Stimulated activated CD4-positive, alpha-beta T cell treated with anti-CD3 and anti-CD28 coated beads, Interleukin-2, amount 100 ng/mL, for 4 hours (primary cell): ENCODE measurements at places on chromosomes 2 and 18.

DNA sequence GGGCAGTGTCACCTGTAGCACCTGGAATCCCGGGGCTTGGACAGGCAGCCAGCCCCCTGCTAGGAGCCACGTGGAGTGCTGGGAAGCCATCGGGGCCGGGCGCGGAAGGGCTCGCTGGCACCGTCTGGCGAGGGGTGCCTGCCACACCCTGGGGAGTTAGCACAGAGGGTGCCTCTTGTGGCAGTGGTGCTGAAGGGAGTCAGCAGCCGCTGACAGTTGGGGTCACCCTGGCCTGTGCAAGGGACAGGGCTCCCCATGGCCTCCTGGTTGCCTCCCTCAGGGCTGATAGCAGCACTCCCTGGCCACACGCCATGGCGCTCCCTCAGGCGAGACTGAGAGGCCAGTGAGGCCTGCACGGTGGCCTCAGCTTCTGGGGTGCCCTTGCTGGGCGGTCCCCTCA is 13.9 kb upstream of the D2HGDH start:
- DNase-seq = no peak

DNA sequence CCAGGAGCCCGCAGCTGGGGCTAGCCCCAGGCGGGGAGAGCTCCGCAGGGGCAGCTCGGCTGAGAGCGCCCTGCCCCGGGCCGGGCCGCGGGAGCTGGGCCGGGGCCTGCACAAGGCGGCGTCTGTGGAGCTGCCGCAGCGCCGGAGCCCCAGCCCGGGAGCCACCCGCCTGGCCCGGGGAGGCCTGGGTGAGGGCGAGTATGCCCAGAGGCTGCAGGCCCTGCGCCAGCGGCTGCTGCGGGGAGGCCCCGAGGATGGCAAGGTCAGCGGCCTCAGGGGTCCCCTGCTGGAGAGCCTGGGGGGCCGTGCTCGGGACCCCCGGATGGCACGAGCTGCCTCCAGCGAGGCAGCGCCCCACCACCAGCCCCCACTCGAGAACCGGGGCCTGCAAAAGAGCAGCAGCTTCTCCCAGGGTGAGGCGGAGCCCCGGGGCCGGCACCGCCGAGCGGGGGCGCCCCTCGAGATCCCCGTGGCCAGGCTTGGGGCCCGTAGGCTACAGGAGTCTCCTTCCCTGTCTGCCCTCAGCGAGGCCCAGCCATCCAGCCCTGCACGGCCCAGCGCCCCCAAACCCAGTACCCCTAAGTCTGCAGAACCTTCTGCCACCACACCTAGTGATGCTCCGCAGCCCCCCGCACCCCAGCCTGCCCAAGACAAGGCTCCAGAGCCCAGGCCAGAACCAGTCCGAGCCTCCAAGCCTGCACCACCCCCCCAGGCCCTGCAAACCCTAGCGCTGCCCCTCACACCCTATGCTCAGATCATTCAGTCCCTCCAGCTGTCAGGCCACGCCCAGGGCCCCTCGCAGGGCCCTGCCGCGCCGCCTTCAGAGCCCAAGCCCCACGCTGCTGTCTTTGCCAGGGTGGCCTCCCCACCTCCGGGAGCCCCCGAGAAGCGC is 15.0 kb upstream of the GMPPA start:
- DNase-seq = no peak

- no peak for DNase-seq
These were observed 231.2 kb upstream of the CYP26B1 start for GRCh38 chr2:72378753-72379348.

DNA sequence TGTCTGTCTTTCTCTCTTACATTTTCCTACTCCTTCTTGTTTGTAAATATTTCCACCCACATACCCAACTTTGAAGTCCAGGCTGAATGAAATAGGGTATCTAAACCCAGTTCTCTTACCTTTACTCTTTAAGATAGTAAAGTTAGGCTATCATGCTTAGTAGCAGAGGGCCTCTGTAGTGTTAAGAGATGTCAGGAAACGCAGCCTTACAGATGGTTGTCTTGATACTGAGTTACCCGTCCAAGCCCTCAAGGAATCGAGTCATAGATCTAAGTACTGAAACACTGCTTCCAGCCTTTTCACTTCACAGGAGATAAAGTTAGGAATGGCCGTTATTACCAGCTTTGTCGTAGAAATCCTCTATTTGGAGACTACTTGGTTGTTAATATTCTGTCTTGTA is 24.3 kb downstream of the MRPS9 start:
- no peak for DNase-seq

GRCh38 chr2:54285451-54285850 is 29.4 kb upstream of the TSPYL6 start:
- DNase-seq = no peak

DNA sequence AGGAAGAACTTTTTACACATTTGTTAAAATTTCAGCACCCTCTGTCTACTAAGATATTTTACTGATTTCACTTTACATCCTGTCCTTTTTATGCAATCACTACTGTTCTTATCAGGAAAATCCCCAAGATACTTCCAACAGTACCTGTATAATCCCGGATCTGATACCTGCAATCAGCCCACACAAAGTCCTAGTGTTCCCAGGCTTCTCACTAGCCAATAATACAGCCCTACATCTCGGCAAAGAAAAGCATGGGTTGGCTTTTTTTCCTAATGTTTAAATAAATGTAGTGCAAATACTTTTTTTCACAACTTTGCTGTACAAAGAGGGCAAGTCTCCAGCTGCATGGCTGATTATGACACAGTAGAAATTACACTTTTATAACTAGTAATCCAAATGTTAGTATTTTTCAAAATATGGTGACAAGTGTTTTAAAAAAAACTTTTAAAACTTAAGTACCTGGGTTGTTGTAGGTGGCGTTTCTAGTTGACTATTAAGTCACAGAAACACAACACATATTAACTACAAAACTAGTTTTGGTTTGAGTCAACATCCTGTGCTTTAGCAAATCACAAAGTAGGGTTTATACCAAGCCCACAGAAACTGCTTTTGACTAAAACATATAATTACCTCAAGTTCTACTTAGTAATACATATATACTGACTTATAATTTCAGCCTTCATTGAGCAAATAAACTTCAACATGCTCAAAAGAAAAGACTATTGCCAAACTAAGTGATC is 19.5 kb downstream of the CNOT11 start:
- DNase-seq = no peak

GRCh38 chr2:234309431-234309830 is 187.4 kb downstream of the ARL4C start:
- DNase-seq = no peak

GRCh38 chr2:49831698-49832367 is 677.5 kb upstream of the FSHR start:
- DNase-seq = no peak

- DNase-seq = no peak
These were observed 60.5 kb downstream of the BMPR2 start for GRCh38 chr2:202436626-202437025.

DNA sequence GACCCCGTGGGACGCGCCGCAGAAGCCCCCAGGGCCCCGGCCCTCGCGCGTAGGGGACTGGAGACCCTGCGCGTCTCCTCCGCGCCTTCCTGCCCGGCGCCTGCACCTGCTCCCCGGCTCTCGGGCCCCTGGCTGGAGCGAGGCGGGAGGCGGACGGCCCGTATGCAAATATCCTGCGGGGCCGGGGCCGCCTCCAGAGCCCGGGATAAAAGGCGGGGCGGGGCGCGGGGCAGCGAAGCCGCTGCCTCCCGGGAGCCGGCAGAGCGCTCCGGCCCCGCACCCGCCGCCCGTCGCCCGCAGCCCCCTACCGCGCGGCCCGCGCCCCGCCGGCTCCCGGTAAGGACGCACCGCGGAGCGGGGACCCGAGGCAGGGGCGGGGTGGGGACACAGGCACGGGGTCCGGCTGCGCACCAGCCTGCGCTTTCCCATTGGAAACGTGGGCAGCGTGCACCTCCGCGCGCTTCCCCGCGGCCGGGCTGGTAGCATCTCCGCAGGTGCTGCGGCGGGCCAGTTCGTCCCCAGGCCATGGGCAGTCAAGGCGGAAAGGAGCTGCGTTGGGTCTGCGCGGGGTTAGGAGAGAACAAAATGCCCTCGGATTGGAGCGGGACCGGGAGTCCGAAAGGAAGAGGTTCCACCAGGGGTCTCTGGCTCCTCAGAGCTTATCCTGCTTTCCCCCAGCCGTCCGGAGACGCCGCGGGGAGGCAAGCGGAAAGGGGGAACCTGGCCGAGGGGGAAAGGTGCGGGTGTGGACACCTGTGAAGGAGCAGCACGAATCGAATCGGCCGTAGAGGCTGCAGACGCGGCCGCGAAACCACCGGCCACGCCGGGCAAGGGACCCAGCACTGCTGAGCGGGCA is at the start of gene ATP6V1C2:
ATP6V1C2 (plus strand) TSS at position 235 of the 856 bp plus-strand sequence. CDS start 1,220 bp downstream, outside the sequence.
- no peak for DNase-seq

DNA sequence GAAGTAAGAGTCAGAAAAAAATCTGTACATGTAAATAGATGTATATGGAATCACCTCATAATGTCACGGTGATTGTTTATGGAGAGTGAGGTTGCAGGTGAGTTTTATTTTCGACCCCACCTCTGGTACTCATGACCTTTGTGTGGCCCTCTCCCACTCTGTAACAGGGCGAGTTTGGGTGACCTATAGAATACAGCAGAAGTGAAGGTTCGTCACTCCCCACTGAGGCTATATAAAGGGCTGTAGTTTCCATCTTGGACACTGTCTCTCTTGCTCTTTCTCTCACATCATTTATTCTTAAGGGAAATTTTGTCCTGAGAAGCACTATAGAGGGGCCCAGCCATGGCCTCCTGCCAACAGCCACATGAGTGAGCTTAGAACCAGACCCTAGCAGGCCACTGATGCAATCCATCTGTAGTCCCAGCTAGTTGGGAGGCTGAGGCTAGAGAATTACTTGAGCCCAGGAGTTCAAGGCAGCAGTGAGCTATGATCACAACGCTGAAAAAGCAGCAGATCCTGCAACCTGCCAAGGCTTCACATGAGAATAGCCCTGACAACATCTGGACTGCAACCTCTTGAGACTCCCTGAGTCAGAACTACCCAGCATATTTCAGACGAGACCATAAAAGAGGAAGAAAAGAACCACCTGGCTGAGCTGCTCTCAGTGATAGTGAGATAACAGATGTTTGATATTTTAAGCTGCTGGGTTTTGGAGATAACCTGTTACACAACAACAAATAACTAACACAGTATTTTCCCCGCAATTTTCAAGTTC is 74.3 kb upstream of the SLC1A4 start:
- no peak for DNase-seq

DNA sequence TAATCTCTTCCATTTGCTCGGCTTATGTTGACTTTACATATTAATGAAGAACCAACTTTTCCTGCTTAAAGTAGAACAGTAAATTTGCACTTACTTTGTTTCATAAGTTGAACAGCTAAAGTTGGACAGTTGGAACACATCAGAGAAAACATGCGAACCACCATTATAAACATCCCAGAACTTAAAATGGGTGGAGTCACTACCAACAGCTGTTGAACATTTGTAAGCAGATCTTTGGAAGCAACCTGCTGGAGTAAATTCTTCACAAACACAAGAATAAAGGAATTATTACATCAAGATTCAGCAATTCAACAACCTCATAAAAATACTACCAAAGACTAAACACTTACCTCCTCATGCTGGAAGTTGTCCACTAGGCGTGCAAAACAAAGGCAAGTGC is 96.4 kb upstream of the DNER start:
- DNase-seq = no peak

DNA sequence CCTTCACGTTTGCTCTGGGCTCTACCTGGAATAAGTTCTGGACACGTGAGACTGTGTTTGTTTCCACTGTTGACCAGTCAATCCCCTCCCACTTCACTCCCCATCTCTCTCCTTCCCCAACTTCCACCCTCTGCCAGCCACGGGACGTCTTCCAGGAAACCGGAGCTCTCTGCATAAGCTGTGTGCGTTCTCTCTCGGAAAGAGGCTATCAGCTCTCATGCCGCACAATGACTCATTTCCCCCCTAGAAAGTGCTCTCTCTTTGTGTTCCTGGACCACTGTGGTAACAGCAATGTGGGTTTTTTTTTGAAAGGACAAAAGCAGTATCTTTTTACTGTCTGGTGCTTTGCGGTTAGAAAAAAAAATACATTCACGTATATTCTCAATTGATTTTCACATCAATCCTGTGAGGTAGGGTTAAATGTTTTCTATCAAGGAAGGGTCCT is 10.2 kb downstream of the PROKR1 start:
- peak; percentile 23 for DNase-seq

DNA sequence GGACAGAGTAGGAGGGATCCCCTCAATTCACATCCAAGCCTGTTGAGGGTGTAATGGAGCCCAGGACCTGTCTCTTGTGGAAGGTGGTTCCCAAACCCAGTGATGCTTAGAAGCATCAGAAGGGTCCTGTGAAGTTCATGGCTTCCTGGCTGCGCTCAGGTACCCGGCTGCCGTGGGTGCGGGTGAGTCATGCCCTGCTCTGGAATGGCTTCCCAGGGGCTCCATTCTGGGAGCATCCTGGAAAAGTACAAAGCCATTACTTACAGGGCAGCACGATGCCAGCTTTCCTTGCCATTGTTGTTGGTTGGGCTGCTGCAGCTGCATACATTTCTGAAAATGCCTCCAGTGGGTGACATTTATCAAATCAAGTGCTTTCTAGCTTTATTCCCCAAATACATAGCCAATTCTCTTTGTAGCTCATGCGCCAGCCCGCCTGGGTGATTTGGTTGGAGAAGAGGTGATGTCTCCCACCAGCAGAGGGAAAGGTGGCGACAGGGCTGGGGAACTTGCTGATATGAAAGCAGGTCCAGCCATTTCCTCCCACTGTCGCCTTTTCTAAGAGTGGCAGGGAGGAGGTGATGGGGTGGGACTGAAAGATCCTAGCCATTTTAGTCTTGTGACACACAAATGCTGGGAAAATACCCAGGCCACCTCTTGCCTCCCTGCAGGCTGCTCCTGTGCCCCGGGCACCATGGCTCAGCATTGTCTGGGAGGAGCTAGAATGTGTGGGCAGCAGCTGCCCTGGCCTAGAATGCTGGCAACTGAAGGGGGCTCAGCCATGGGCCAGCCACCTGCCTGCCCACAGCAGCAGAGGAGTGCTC is 65.9 kb upstream of the HPCAL1 start:
- DNase-seq = no peak

- no peak for DNase-seq
These were observed 36.0 kb downstream of the KLHL29 start for GRCh38 chr2:23420840-23421476.

- no peak for DNase-seq
These were observed 160.7 kb downstream of the FSHR start for GRCh38 chr2:48993576-48993975.
